PC-9 (cell line): ENCODE measurements at places on chromosomes 4 and X. TPM values are rescaled to one million over a fixed set of nuclear protein-coding genes. Genes with fewer than 3 reads are reported as not detected.

- H3K27ac ChIP-seq: no peak overlapping the region
- no peaks in the 10 kb centered on the region for H3K27me3 ChIP-seq
- H3K4me3 ChIP-seq: no peak overlapping the region
- no peaks in the 10 kb centered on the region for H3K4me1 ChIP-seq
- no peak for DNase-seq
- no peaks in the 10 kb centered on the region for H3K36me3 ChIP-seq
Observed at GRCh38 chrX:109281483-109282275, 200.2 kb downstream of the GUCY2F start.

- no peaks in the 10 kb centered on the region for H3K36me3 ChIP-seq
- H3K4me1 ChIP-seq: no peaks in the 10 kb centered on the region
- no peak overlapping the region for H3K27ac ChIP-seq
Observed at GRCh38 chr4:189198624-189199023, 742.0 kb upstream of the FRG1 start.

- H3K4me1 ChIP-seq: no peaks in the 10 kb centered on the region
- H3K36me3 ChIP-seq: no peaks in the 10 kb centered on the region
- H3K27me3 ChIP-seq: no peaks in the 10 kb centered on the region
- H3K27ac ChIP-seq: no peak overlapping the region
Observed at GRCh38 chr4:54837576-54838140, 179.9 kb downstream of the KIT start.

DNA sequence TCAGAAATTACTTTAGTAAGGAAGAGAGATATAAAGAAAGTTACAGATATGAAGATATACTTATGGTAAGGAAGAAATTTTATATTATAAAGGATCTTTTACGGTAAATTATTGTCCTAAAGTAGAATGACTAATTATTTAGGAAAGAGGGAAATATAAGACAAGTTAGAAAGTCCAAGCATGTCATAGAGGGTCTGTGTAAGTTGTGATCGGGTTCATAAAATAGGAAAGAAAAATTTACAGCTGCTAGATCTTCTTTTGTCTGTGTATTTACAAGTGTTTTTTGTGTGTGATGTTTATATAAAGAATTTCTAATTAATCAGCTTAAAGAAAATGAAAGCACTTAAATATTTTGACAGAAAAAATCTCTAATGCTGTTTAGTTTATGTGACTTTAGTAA is 1054.9 kb upstream of the DIAPH2 start:
- H3K27ac ChIP-seq: no peak overlapping the region
- no peak for DNase-seq
- H3K36me3 ChIP-seq: no peaks in the 10 kb centered on the region
- H3K4me3 ChIP-seq: no peak overlapping the region
- H3K4me1 ChIP-seq: no peaks in the 10 kb centered on the region

DNA sequence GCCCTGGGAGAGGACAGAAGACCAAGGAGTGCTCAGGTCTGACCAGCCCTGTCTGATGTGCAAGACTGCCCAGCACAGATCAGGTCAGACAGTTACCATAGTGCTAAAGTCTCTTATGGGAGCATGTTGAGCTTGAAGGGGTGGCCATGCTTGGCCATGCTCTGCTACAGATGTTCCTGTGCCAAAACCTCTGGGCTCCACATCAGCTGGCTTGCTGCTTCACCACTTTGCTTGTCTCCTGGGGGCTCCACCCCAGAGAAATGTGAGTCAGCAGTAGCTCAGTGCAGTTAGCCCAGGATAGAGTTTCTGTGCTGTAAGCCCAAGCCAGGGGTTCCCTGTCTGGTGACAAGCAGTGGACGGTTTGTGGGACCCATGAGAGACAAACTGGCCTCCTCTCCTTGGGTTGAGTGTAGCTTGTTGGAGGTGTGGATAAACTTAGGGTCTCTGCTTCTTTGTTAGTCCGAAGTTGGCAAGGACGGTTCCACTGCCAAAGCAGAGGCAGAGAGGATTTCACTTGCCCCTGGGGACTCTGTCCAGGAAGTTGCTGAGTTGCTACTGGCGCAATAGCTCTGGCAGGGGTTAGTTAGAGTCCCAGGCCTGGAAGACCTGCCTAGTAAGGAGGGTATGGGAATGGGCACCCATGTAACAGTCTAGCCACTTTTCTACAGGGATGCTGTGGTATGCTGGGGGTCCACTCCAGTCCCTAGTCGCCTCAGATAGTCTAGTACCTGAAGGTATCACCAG is 8.7 kb upstream of the TMSB15C start:
- H3K36me3 ChIP-seq: no peaks in the 10 kb centered on the region
- H3K27me3 ChIP-seq: peaks cover 10% of the 10 kb centered on the region
- H3K4me3 ChIP-seq: no peak overlapping the region
- H3K4me1 ChIP-seq: no peaks in the 10 kb centered on the region
- no peak for DNase-seq
- H3K27ac ChIP-seq: no peak overlapping the region

DNA sequence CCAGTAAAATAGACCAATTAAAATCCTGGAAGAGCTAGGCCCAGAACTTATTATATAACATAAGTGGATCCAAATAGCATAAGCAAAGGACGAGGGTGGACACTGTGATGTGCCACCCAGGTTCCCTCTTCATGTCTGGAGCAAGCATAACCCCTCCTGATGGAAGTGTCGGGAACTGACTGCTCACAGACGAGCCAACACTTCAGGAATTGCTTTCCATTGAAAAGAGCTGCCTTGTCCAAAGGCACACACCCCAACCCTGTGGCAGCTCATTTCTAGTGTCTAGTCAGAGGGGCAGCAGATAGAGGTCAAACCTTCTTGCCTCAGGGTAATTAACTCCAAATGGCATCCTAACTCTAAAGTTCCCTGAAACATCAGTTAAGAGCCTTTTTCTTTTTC is 15.3 kb downstream of the DDIT4L start:
- DNase-seq: no peak
- no peaks in the 10 kb centered on the region for H3K36me3 ChIP-seq
- H3K27ac ChIP-seq: no peak overlapping the region
- no peak overlapping the region for H3K4me3 ChIP-seq

GRCh38 chr4:111234939-111235338 is 612.1 kb upstream of the PITX2 start:
- DNase-seq: no peak
- no peak overlapping the region for H3K4me3 ChIP-seq
- no peak overlapping the region for H3K27ac ChIP-seq
- no peaks in the 10 kb centered on the region for H3K27me3 ChIP-seq
- H3K36me3 ChIP-seq: no peaks in the 10 kb centered on the region

DNA sequence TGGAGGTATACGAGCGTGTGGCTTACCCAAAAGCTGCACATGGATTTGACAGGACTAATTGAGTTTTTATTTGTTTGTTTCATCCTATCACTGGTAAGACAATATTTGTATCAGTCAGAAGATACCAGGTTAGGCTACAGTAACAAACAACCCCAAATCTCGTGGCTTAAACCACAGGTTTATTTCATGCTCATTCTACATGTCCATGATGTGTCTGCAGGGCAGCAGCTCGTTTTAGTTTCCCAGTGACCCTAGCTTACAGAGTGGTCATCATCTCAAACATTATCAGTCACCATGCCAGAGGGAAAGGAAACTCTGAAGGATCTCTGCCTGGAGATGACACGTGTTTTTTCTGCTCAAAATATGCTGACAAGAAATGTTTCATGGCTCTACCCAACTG is 108.3 kb downstream of the SHROOM3 start:
- H3K27ac ChIP-seq: no peak overlapping the region
- H3K4me3 ChIP-seq: no peak overlapping the region
- peaks cover 23% of the 10 kb centered on the region for H3K4me1 ChIP-seq

DNA sequence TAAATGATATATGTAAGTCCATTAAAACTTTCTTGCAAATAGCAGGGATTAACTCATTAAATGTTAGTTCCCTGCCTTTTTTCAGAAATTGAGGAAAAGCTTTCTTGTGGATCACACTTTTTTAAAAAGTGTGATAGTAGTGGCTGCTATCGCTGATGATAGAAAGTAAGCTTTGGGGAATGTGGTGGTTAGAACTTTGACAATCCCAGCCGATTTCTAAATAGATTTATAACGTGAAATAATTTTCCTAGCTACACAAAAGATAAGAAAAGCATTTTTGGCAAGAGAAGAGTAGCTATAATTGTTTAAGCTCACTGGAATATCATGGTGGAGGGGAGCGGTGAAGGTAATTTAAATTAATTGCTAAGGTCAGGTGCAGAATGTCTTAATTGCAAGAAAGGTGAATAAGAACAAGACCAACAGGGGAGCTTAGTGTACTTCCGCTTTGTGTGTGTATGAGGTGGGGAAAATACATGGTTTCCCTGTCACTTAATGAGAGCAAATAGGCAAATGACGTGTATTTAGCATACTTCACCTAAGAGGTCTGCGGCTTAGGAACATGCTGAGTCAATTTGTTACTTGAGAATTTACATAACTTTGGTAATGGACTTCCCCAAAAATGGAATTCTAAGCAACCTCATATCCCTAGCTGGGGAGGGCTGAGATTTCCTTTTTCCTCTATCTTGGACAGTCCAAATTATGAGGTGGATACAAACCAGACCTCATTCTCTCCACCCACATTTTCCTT is 11.7 kb upstream of the IL21 start:
- no peak overlapping the region for H3K4me3 ChIP-seq
- no peak overlapping the region for H3K27ac ChIP-seq
- H3K27me3 ChIP-seq: no peaks in the 10 kb centered on the region

GRCh38 chr4:84894621-84895020 is 71.9 kb downstream of the WDFY3 start:
- H3K4me1 ChIP-seq: no peaks in the 10 kb centered on the region
- DNase-seq: no peak
- H3K27me3 ChIP-seq: no peaks in the 10 kb centered on the region

The STATH gene
- not detected in 2 replicates for total RNA-seq

The NUDT11 gene
- total RNA-seq: not detected in 2 replicates

The BMX gene
- not detected in 2 replicates for total RNA-seq

The SOX3 gene
- not detected in 2 replicates for total RNA-seq

The MFAP3L gene
- 6.2 and 6.9 TPM in 2 replicates for total RNA-seq

The NLGN3 gene
- total RNA-seq: 0.63 and 0.65 TPM in 2 replicates

The TAF1 gene
- total RNA-seq: 45.9 and 49.6 TPM in 2 replicates
